Pericardium fibroblast (primary cell): ENCODE measurements at places on chromosomes 5 and 9. TPM values are rescaled to one million over a fixed set of nuclear protein-coding genes. Genes with fewer than 3 reads are reported as not detected.

Gene NXNL2
- 1.1 and 1.4 TPM in 2 replicates for total RNA-seq

Gene C1QTNF3
- total RNA-seq: 0.35 and 1.1 TPM in 2 replicates

Gene PTCH1
- 4.7 and 6.1 TPM in 2 replicates for total RNA-seq

Gene C1QTNF2
- 0.47 and 1.9 TPM in 2 replicates for total RNA-seq

Gene MAP1B
- total RNA-seq: 411 and 688 TPM in 2 replicates

Gene TTC16
- total RNA-seq: not detected in 2 replicates

Gene LECT2
- not detected in 2 replicates for total RNA-seq

Gene RNF180
- 2.0 and 3.8 TPM in 2 replicates for total RNA-seq

Gene TTC23L
- under 0.01 TPM in 1 of 2 replicates, not detected in the other for total RNA-seq

Gene SH3GL2
- total RNA-seq: not detected in 2 replicates

Gene NR6A1
- 0.23 and 0.68 TPM in 2 replicates for total RNA-seq

Gene SLC28A3
- total RNA-seq: 0.17 TPM in 1 of 2 replicates, not detected in the other

Gene WNK2
- not detected in 2 replicates for total RNA-seq

Gene PCDHA1
- not detected in 2 replicates for total RNA-seq

Gene RNF183
- not detected in 2 replicates for total RNA-seq
